B cell (primary cell): ENCODE measurements at places on chromosomes 16 and 17.
A peak's percentile ranks its signal among the peaks of the same experiment; 100 is the strongest.

- peak; percentile 88 for DNase-seq
Observed at GRCh38 chr16:30660424-30661261, 2.4 kb downstream of the FBRS start.

DNA sequence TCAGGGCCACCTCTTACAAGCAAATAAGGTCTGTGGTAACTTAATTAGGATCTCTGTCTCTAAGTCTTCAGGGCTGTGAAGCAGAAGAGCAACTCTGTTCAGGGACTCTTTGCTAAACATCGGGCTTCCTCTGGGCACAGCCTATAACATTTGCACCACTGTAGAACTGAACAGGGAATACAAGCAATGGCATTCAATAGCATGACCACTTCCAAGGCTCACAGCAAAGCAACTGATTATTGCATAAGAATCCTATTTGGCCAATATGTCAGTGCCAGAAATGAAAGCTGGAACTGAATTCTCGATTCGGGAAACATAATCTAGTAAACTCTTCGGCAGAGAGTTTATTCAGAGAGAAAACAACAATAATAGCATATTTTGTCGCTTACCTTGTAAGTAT is 92.2 kb upstream of the AMZ2 start:
- no peak for DNase-seq

DNA sequence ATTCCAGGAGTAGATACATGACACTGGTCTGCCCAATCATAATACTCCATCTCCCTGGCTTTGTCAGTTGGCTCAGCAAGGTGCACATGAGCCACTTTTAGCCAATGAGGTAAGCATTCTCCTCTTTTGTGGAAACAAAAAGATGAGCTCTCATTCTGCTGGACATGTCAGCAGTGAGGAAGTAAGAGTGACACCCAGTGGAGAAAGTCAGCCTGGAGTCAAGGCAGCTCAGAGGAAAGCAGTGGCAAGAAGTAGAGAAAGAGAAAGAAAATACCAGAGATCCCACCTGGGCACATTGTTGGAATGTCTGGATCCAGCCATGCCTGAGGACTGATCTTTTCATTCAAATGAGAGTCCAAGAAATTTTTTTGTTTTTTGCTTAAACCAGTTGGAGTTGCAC is 496.9 kb upstream of the C16orf82 start:
- DNase-seq = no peak

DNA sequence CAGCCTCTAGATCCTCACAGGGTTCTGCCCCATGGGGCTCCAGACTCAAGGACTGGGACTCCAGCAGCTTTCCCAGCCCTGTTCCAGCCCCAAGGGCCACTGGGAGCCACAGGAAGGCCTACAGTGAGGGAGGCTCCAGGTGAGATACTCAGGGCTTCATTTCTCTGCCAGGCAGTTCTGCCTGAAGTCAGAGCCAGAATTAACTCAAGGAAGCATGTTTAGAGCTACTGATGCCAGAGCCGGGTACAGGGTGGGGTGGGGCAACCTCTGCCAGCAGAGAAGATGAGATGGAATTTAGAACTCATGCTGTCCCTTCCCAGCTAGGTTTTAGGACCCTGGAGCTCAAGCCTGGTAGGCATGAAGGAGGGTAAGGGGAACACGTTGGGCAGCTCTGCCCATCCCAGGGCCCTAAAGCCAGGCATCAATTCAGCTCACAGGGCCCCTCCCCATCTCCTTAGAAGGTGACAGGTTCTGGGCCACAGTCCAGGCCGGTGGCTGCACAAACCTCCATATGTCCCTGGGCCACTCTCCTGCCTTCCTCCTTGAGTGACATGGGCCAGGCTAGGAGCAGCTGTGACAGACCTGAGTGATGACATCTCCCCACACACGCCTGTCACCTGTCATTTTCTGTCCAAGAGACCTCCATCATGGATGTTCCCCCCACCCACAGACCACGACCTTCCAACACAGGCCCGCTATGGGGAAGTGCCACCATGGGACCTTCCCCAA is 24.5 kb upstream of the SPPL2C start:
- no peak for DNase-seq

GRCh38 chr16:46947900-46948547 is 25.4 kb downstream of the DNAJA2 start:
- peak; percentile 68 for DNase-seq

GRCh38 chr17:56866496-56866895 is 32.5 kb downstream of the DGKE start:
- DNase-seq = no peak

DNA sequence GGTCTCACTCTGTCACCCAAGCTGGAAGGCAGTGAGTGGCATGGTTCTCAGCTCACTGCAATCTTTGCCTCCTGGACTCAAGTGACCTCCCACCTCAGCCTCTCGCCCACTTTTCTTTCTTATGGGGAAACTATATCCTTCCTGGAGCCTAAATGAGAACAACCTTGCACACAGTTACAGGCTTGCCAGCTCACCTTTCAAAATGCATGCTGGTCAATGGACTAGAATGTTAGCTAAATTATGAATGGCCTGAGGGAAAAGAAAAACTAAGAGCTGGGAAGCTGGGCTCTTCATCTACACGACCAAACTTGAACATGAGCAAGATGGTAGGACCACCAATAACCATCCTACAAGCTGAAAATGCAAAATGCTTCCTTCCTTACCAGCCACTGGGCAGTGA is 10.6 kb upstream of the LHX1 start:
- no peak for DNase-seq

- DNase-seq = no peak
Observed at GRCh38 chr16:640614-641013, 1.0 kb upstream of the MCRIP2 start.

DNA sequence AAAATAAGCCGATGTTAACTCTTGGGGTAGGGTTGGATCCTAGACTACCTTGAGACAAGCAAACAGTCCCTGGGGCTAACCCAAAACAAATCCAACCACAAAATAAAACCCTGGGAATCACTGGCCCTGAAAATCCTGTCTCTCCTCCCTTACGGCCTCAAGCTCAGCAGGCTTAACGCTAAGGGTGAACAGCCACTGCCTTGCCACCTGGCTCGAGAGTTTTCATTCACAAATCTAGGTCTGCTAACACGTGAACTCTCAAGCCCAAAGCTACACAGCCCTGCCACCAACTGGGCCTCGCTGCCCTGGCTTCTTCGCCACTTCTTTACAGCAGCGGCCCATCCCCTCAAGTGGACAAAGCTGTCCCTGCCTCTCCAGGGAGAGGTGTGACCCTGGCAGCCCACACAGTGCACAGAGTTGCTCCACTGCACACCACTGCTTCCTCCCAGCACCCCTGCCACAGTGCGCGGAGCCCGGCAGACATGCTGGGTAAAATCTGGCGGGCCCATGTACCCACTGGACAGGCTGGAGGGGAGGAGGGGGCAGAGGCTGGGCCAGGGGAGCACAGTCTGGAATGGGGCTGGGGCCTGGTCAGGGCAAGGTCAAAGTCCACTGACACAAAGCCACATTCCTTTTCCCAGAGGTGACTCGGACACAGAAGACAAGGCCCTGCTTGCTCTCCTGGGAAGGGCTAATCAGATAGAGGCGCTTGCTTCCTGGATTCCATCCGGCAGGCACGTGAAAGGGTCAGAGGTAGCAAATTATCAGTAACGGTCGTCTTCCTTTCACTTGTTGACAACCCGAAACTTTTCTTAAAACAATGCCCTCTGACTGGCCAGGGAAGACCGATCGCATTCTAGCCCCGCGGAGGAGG is 996 bp downstream of the PCYT2 start:
- no peak for DNase-seq

- DNase-seq = no peak
Observed at GRCh38 chr17:2444382-2444781, 43.5 kb upstream of the MNT start.

DNA sequence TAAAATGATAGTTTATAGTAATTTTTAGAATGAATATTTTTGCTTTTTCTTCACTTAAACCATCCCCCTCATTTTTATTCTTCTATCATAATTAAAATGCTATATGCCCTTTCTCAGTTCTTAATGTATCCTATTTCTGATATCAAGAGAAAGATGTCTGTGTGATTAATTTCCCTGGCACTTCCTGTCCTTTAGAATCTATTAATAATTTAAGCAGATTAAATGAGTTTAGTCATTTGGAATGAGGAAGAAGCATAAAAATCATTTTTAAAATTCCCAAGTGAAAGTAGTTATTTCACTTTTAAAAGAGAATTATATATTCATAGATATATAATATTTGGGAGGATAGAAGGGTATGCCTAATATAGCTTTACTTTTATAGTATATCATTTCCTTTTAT is 27.8 kb upstream of the CDR2 start:
- DNase-seq = no peak

- no peak for DNase-seq
Observed at GRCh38 chr16:85619101-85619891, 6.2 kb downstream of the GSE1 start.

DNA sequence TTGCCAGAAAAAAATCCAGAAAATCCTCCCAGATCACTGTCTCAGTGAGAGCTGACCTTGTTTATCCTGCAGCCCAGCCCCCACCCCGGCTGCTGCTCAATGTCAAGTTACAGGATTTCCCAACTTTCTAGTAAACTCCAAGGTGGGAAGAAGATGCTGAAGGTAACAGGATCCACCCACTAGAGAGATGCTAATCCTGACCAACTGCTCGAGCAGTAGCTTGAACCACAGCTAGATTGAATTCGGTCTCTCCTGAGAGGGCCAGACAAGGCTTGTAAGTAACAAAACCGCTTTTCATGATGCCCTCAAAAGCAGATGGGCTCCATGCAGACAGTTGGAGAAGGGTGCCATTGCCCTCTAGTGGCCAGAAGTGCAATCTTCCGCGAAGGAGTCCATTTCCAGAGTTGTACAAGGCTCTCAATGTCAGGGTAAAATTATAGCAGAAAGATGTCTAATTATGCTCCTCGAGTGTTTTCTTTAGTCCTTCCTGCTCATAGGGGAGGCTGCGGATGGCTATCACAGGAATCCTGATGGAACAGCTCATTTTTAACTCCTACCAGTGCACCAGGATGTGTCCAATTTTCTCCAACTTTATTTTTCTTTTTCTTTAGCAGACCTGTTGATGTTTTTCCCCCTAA is 3.9 kb downstream of the CDH11 start:
- peak; percentile 20 for DNase-seq
